Thyroid gland (tissue), 4 donors: ENCODE measurements at places on chromosomes 5 and 9.

- no peak for DNase-seq
Measured at GRCh38 chr5:111859031-111859430, 102.0 kb upstream of the NREP start.

DNA sequence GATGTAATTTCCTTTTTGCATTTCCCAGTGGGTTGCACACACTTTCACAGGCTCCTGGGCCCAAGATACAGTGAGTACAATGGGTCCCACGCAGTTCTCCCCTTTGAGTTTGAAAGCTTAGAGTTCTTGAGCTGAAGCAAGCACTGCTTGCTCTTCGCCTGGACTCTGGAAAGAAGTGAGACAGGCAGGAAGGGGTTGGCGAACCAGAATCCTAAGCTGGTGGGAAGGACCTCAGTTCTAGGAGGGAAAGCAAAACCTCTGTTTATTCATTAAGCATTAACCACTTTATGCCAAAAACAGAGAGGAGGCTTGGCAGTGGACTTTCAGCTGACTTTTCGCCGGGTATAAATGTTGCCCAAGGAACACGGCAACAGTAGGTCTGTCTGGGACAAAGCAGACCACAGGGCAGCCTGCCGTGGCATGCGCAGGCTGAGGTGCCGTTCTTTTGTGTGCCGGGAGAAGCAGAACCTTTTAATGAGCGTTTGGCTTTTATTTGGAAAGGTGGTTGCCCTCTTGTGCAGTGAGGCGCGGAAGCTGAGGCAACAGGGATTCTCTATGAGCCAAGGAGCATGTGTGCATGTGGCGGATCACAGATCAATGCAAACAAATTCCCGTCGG lies 239.9 kb upstream of the PANK3 start:
- peak; percentile 72 for DNase-seq

DNA sequence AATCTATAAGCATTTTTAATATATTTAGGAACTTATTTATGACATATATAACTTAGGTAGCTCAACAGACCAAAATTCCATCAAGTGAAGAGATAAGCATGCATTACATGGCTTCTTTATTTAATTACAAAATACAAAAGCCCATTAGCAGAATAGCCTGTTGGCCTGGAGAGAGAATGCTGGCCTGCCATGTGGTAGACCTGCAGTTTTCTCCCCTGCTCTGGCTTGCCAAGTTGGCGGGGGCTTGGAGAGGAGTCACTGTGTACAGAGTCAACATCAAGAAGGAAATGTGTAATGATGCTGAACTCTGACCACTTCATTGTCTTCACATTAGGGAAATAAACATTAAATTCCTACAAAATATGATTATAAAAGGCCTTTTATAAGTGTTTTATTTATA lies 69.8 kb upstream of the CNTLN start:
- DNase-seq, result no peak

DNA sequence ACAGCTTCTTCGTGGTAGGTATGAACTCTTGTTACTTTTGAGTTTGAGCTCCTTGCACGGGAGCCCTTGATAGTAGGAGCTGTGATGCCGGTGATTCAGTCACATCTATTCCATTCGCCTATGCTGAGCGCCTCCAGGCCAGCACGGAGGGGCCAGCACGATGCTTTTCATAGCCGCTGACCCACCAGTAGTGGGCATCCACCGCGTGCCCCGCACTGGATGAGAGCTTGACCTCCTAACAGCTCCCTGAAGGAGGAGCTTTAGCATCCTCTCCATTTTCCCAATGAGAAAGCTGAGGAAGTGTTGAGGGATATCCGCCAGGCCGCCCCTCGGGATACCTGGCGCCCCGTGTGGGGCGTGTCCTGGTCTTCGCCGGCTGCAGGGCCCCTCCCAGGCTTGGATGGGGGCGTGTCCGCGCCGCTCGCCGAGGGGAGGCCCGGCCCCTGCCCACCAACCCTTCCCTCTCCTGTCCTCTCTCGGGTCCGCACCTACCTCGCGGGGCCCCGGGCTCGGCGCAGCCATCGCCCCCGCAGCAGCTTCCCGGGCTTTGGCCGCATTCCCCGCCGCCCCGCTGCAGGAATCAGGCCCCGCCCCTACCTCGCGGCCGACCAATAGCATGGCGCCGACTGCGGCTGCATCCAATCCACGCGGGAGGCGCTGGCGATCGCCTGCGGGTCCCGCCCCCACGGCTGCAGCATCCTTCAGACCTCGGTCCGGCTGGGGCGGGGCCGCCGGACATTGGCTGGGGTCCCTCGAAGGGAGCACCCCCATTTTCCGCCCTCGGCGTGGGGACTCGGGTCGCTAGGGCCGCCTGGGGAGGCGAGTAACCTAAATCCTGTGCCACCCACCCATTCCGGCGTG lies at the start of gene PIP5KL1:
TSS of gene PIP5KL1 (minus strand) at position 547 of the 861 bp plus-strand sequence. CDS start at position 522, 25 bp downstream.
- DNase-seq, result peak; percentile 84

DNA sequence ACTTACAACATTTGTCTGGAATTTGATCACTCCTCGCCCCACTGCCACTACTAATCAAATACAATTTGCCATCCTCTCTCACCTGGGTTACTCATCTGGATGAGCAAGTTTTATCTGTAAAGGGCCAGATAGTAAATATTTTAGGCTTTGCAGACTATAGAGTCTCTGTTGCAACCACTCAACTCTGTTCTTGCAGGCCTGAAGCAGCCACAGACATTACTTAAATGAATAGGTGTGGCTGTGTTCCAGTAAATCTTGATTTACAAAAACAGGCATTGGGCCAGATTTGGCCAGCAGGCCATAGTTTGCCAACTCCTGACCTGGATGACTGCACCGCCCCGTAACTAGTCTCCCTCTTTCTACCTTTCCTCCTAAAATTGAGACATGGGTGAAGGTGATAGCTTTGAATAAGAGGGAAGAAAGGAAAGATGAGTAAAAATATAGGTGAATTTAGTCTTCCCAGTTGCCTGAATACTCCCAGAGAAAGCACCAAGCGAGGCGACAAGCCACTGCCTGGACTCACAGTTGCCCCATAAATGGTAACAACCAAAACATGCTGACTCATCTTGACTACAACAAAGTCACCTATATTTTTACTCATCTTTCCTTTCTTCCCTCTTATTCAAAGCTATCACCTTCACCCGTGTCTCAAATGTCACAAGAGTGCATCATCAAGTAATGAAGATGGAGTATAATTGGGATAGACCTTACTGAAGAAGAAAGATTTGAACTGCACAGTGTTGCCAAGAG lies 32.5 kb upstream of the SCAMP1 start:
- peak; percentile 64 for DNase-seq

DNA sequence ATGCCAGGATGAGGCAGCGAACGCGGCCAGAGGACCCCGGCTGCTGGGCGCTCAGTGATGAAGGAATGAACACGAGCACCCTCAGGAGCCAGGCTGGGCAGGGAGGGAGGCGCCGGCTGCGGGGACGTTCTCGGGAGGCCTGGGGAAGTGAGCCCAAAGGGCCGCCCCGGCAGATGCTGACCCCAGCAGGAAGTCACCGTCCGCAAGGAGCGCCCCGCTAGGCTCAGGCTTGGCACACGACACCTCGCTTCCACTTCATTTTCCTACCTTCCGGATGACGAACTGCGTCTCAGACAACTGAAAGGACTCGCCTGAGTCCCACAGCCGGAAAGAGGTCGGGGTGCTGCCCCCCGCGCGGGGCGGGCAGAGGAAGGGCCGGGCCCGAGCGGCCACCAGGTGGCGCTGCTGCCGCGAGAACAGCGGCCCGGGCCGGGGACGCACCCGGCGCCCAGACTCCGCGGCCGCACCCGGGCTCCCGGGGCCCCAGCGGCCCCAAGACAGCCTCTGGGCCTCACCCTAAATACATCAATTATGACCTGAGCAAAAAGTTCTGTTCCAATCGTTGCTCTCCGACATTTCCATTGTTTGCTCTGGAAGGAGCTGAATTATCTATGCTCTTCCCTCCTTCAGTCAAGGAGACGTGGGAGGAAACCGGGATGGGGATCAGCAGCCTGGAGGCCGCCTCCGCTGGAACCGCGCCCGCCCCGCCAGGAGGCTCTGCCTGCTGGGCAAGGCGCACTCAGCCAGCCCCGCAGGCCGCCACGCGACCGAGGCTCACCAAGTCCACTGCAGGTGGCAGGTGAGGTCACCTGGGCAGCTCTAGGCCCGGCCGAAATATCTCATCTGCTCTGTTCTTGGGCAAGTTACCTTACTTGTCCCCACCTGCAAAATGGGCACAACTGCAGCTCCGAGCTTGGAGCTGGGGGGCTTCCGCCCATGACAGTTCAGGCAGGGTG lies 107.0 kb downstream of the ZNF354C start:
- peak; percentile 41 for DNase-seq

- DNase-seq, result no peak
Measured at GRCh38 chr5:177410575-177410974, 1.2 kb upstream of the F12 start.

DNA sequence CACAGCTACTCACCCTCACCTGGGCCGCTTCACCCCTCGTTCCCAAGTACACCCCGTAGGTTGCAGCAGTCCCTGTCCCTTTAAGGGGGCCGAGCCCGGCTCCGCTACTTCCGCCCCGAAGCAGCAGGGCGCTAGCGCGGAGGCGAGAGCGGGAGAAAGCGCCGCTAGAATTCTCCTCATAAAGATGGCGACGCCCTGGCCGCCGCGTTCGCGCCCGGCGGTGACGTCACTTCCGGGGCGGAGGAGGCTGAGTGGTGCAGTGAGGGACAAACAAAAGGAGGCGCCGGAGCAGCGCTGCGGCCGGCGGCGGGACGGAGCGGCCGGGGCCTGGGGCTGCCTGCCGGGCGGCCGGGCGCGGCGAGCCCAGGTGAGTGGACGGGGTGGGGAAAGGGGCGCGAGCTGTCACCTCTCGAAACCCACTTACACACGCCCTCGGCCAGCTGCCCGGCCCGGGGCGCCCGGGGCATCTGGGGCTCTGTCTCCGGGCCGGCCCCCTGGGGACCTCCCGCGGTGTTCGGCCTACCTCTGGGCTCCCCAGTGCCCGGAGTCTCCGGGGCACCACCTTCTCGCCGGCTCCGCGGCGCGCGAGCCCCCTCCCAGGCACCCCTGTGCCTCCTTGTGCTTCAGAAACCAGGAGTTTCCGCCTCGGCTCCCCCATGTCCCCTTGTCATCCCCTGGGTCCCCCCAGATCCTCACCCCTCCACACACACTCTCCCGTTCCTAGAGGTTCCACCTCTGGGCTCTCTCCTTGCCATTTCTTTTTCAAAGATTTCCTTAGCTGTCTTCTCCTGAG lies at the start of the genes KYAT1 and LRRC8A:
TSS of gene KYAT1 (minus strand) at position 67 of the 793 bp plus-strand sequence. CDS start 36,545 bp downstream, outside the sequence.
TSS of gene LRRC8A (plus strand) at position 250 of the 793 bp plus-strand sequence. CDS start 25,032 bp downstream, outside the sequence.
- DNase-seq, result peak; percentile 99

- no peak for DNase-seq
Measured at GRCh38 chr5:39187831-39188731, 31.3 kb downstream of the FYB1 start.

- DNase-seq, result no peak
Measured at GRCh38 chr9:116368680-116369079, 215.1 kb downstream of the PAPPA start.

- no peak for DNase-seq
Measured at GRCh38 chr5:982377-983237, 26.0 kb upstream of the NKD2 start.
